Caki2 (cell line): ENCODE measurements at places on chromosomes 13 and 19.

- no peak for DNase-seq
These were observed 33.8 kb upstream of the GTF2F2 start for GRCh38 chr13:45086484-45086883.

DNA sequence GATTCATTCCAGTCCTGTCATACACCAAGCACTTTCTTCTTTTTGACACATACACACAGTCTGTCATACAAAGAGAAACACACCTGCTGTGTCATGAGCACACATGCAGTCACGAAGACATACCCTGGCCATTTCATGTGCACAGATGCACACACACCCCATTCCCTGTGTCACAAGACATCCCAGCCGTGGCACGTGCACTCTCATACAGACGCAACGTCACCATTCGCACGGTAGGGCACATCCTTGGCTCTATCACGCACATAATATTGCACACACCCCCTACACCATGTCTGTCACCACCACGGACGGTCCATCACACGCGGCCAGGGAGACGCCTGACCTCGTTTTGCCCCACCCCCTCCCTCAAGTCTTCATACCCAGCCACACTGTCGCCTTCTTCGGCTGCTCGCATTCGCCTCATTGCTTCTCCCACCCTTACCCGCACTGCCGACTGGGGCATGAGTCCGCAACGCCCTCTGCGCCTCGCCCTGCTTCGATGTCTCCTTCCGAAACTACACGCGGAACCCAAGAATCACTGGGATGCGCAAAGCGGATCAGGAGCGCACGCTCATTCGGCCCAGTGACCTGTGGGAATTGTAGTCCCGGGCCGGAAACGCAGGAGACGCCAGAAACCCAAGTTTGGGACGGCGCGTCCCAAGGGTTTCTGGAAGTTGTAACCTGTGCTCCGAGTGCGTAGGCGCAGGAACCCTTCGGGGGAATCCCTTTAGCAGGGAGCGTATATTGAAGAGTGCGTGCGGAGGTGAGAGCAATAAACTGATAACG, 6.8 kb upstream of the ZNF283 start:
- no peak for DNase-seq

GRCh38 chr19:48533770-48534169, 18.2 kb upstream of the SULT2B1 start:
- DNase-seq, result no peak

- no peak for DNase-seq
These were observed 13.8 kb upstream of the RSPH6A start for GRCh38 chr19:45828945-45829344.

DNA sequence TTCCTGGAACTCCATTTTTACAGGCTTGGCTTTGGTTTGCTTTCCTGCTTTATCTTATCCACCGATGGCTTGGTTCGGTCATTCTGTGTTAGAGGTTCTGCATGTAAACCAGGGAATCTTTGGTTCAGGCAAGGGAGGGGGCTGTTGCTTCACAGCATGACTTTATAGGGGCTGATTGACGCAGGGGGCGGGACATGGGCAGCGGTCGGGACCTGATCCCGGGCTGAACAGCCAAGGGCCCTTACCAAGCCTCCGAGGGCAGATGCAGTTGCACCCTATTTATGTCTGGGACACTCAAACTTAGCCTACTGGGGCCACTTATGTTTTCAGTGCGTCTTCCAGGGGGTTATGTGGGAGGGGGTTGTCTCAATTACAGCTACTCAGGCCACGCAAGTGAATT, 312.4 kb downstream of the ZNF536 start:
- DNase-seq, result no peak

DNA sequence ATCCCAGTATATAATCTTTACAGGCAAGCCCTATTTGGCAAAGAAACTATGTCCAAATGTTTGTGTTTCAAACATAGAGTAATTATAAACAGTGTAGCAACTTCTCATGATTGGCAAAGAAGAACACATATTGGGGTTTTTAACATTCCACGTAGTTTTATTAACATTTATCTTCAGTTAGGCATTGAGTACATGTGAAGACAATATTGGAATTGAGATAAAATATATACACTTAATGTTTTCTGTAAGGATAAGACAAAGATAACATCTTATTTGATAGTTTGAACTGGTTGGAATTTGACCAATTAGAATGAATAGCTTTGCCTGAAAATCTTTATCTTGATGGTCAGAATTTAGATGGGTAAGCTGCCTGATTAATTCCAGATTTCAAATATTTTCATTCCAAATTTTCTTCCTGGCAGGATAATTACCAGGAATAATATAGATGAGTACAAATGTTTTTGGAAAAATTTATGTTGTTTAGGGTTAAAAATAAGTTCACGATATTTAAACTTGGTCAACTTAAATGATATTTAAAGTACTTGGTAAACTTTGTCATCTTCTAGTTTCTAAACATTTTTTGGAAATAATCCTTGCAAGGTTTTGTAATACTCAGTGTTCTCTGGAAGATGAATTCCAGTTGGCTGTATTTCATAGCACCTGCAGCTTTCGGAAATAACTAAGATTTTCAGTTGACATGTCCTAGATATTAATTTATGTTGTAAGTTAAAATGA, 536.5 kb upstream of the SPRY2 start:
- no peak for DNase-seq

DNA sequence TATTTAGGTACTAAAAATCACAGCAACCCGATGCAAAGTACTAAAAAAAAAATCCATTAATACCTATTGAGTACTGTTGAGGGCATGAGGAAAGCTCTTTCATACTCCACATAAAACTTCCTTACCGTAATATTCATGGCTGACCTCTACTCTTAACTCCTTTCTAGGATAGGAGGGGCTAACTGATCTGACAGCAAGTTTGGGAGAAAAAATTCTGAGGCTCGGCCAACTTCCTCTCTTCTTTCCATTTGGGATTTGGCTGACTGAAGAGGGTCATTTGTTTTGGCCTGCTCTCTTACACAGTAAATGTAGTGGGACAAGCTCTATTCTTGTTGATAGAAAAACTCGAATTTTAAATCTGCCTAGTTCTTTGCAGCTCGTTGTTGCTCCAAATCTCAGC, 9.4 kb upstream of the USPL1 start:
- no peak for DNase-seq

DNA sequence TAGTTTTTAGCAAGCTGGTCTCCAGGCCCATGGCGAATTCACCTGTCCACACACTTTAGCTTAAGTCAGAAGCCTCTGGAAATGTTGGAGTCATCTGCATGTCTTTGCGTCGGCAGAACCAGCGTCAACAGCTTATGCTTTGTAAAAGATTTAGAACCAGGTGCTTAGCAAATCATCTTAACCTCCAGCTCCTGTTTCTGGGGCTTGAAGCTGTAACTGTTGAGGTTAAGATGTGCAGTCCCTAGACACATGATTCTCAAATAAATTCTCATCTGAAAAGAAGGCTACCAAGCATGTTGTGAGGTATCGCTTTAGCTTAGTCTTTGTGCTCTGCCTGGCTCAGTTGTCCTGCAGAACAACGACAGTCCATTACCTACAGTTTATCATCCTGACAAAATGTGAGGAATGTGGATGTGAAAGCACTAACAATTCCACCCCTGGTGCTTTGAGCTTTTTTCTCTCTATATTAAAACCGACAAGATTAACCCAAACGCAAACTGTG, 4.4 kb downstream of the EFNB2 start:
- no peak for DNase-seq

- no peak for DNase-seq
These were observed 164.0 kb upstream of the ZNF507 start for GRCh38 chr19:32181216-32181920.

DNA sequence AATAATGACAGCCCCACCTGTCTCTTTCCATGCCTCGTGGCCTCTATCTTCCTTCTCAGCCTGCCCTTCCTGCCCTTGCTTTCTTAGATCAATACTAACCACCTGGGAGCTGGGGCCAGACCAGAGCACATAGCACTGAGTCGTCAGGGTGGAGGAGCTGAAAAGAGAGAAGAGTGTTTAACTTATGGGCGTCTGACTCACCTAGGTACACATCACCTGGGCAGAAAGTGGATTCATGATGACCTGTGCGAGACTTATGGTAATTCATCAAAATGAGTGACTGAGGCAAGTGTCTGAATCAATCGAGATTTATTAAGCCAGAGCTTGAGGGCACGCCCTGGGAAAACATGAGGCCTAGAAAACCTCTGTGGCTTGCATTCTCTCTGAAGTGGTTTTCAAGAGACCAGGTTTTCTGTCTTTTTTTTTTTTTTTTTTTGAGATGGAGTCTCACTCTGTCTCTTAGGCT, 19.2 kb downstream of the CEACAM6 start:
- DNase-seq, result peak; percentile 72

DNA sequence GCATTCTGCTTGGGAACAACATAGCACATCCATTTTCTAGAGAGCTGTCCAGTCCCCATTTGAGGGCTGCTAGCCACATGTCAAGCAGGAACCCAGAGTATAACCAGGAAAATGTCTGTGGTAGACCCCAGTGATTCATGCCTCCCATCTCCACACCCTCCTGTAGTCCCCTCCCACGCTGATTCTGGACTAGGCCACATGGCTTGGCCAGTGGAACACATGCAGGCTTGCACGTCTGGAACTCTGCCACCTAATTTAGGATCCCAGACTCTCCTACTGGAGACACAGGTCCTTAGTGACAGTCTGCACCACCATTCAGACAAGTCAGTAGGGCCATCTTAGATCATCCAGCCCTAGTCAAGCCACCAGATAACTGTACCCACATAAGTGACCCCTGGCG, 149.8 kb downstream of the ZIC5 start:
- no peak for DNase-seq

DNA sequence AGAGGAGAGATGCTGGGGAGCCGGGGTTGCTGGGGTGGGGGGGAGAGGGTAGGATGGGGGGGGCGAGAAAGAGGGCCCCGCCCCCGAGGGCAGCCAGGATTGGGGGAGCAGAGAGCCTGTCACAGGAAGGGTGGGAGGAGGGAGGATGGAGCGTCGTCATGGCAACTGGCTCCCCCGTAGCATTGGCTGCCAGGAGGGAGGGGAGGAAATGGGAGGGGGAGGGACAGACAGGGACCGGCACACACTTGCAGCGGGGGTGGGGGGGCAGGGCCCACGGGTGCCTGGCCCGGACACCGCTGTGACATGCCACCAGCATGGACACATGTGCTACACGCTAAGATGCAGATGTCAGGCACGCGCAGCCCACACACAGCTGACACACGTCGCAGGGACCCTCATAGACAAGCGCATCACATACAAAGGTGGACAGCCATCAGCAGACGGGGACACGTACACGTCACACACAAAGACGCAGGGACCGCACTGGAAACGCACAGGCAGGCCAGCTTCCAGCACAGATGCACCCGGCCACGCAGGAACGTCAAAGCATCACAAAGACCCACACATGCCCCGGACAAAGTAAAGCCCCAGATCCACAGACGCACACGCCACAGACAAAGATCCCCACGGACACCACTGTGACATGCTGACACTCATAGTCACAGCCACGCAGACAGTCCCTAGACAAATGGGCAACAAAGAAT, at the start of gene LMTK3:
TSS of gene LMTK3 (minus strand) at position 36 of the 704 bp plus-strand sequence. CDS start 259 bp downstream, outside the sequence.
- no peak for DNase-seq

DNA sequence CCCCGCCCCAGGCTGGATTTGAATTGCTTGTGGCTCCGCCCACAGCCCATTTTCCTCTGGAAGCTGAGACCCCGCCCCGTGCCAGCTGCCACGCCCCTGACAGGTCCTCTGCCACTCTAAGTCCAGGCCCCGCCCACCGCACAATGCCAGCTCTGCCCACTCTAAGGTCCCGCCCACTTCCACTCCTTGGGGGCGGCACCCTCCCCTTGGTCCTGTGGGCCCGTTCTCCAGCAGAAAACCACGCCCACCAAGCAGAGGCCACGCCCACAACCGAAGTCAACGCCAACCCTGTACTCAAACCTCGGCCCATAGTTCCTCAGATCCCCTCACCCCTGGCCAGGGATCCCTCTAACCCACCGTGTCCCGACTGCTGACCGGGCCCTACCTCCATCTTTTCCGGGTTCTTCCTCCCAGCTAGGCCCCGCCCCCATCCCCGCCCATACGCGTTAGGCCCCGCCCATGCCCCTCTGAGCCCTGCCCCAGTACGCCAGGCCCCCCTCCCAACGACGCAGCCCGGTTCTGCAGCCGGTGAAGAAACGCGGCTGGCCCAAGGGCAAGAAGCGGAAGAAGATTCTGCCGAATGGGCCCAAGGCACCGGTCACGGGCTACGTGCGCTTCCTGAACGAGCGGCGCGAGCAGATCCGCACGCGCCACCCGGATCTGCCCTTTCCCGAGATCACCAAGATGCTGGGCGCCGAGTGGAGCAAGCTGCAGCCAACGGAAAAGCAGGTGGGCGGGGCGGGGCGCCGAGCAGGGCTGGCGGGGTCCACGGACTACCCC, 1.3 kb downstream of the HMG20B start:
- DNase-seq, result peak; percentile 91

GRCh38 chr19:11225172-11225571, 14.2 kb upstream of the ANGPTL8 start:
- DNase-seq, result no peak

DNA sequence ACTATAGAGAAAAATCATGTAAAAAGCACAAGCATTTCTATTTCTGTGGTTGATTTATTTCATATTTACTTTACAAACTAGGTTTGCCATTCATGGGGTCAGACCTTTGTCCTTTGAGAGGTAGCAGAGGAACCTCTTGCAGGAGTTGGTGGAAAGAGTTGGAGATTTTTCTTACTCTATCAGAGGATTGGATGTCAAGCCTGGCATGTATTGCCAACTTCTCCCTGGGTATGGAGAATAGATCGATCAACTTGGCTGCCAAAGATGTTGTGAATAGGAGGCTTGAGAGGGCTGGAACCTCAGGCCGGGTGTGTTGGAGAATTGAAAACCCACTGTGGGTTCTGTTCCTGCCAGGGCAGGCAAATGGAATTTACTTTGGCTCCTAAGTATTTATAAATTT, 81.2 kb downstream of the WDFY2 start:
- no peak for DNase-seq
